ENCODE measurements at places on chromosomes 2 and 18.

GRCh38 chr2:37638973-37639372, 32.5 kb downstream of the CDC42EP3 start:
- no peak for DNase-seq

DNA sequence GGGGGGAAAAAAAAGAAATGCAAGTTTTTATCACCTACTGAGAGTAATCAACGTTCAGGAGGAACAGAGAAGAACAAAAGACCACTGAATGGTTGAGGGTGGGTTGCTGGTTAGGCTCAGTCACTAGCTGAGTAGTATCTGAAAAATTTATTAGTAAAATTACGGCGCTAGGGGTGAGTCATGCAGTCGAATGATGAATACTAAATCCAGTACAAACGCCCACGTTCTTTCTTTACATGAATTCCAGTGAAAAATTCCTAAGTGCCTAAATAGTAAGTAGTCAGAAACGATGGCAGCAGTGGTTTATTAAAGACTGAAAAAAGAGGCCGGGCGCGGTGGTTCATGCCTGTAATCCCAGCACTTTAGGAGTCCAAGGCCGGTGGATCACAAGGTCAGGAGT, 52.0 kb downstream of the TEKT4 start:
- no peak for DNase-seq

GRCh38 chr2:100884145-100884621, 64.2 kb downstream of the NPAS2 start:
- no peak for DNase-seq

DNA sequence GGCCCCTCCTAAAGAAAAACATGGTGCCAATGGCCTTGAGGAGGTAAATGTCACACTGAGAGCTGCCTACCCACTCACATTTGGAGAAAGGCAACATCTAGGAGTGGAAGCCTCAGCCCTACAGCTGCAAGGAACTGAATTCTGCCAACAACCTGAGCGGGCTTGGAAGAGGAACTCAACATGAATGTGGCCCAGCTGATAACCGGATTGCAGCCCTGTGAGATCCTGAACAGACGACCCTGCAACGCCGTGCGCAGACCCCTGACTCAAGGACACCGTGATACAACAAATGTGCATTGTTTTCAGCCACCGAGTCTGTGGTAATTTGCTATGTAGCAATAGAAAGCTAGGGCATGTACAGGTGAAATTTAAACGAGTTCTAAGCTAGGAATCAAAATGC, 99.4 kb downstream of the MYOM1 start:
- DNase-seq: no peak

- no peak for DNase-seq
Observed at GRCh38 chr2:149552830-149553229, 34.7 kb downstream of the MMADHC start.

DNA sequence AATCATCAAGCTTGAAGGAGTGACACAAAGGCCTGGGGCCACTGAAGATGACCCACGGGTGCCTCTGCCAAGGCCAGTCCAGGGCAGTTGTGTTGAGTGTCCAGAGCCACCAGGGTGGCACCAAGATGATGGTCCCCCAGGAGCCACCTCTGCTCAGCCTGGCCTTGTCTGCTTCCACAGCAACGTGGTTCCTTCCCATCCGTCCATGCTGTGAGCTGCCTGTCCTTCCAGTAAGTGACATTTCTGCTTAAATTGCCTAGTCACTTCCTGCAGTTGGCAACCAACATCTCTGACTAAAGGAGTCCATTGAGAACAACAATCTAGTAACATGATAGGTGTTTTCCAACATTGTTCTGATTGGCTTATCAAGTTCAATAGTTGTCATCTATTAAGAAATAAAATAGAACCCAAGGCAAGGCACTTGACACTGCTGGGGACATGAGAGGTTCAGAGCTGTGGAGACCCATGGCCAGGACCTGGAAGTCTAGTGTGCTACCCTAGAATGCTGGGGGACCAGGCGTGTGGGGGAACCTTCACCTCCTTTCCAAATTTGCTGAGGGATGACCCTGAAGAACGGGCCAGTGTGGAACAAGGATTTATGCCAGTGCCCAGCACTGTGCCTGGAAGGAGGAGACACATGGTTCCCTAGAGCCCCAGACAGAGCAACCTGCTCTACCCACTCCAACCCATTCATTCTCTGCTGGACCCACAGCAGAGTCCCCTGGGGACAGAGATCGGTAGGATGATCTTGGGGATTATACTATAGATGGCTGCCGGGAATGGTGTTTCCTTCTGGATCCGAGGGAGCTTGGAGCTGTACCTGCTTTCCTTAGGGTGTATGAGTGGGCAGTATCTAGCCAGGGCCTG, 98.9 kb upstream of the EPC2 start:
- DNase-seq: no peak

GRCh38 chr2:105080461-105080860, 42.6 kb downstream of the MRPS9 start:
- no peak for DNase-seq

GRCh38 chr2:231713730-231714638, 5.7 kb downstream of the PTMA start:
- peak; percentile 66 for DNase-seq

DNA sequence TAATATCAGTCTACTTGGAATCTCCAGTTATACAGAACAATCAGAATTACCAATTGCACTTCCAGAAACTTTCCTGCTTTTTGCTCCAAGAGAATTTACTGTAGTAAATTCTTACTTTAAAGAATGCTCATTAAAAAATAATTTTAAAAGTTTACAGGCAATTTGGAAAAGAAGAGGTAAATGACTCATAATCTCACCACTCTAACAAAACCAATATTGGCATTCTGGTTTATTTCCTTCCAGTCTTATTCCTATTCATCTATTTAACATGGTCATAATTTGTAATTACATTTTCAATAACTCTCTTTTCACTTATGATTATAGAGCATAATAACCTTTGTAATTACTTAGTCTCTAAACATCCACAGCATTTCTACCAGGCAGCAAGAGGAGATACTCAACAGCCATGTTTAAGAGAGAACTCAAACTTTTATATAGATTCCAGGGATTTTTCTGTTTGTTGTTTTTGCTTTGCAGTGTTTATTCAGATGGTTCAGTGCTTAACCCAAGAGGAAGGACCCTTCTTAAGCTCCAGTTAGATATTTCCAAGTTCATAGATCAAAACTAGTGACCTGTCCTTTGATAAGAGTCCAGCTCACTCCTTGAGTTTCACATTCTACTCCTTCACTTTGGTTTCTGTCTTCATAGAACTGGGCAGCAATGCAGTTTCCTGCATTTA, 464.7 kb downstream of the TXNL1 start:
- DNase-seq: no peak

- DNase-seq: no peak
Observed at GRCh38 chr2:182330451-182331305, 96.2 kb downstream of the PDE1A start.

Data from NCI-H1092 (cell line).